ENCODE measurements at places on chromosomes 2 and 18.

- DNase-seq = no peak
Measured at GRCh38 chr2:108921096-108922030, 67.7 kb downstream of the EDAR start.

GRCh38 chr18:39661856-39662366 lies 2096.3 kb upstream of the CELF4 start:
- DNase-seq = no peak

GRCh38 chr2:70044290-70045040 lies 42.8 kb upstream of the PCBP1 start:
- DNase-seq = no peak

DNA sequence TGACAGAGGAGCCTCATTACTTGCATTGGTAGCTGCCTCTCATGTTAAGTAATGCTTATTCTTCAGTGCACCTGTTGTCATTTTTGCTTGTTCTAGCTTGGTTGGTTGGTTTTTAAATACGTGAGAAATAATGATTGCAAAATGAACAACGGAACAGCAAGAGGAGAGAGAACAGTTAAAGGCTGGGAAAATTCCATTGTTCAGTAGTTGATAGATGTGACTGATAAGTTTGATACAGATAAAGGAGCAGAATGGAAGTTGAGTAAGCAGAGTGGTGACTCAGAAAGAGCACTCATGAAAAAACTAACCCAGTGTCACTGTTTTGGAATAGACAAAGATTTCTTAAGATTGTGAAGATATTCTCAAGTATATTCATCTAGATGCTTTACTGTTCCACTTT lies 50.5 kb downstream of the MTA3 start:
- no peak for DNase-seq

- no peak for DNase-seq
Measured at GRCh38 chr2:144350151-144350802, 169.6 kb downstream of the ZEB2 start.

DNA sequence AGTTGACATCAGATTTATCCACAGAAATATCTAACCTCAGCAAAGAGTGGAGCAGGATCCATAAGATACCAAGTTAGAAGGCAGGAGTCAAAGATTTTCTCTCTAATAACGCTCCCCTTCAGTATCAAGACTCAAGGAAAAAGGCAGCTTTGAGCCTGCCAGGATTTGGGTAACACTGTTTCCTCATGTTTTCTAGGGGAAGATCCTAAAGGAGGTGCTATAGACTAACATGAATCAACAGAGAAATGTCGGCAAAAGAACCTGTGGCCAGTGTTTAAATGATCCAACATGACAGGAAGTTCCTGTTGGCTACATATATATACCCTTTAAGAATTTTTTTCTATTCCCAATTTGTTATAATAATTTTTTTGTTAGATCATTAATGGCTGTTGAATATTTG lies 402.3 kb downstream of the TGIF1 start:
- DNase-seq = no peak

- DNase-seq = no peak
Measured at GRCh38 chr2:1301056-1301455, 112.2 kb upstream of the TPO start.

DNA sequence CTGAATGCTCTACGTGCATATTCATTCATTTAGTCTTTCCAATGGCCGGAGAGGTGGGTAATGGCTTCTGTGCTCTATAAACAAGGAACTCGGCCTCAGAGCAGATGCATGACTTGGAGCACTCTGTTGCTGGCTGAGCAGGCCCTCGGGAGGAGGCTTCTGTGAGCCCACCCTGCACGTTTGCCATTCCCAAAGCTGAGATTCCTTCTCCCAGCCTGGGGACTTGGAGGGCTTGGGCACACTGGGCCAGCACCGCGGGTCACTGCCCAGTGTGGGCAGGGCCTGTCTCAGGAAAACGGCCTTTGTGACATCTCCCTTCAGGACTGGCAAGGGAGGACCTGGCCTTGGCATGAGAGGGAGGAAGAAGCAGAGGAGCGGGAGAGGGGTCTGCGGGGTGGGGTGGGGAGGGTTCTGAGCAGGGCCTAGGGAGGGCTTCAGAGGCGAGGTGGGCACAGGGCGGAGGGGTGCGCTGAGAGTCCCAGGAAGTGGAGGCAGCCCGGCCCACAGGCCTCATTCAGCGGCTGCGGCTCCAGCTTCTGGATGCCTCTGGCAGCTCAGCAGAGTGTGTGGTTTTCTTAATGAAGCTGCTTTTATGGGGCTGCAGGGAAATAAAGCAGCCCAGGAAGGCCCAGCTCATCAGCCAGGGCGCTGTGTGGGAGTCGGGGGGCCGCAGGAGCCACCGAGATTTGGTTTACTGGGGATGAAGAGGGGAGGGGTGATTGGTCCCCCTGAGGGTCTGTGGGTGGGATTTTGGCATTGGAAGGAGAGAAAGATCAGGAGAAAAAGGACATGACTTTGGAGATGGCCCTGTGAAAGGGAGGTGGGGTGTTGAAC lies 51.7 kb upstream of the OTOF start:
- no peak for DNase-seq

DNA sequence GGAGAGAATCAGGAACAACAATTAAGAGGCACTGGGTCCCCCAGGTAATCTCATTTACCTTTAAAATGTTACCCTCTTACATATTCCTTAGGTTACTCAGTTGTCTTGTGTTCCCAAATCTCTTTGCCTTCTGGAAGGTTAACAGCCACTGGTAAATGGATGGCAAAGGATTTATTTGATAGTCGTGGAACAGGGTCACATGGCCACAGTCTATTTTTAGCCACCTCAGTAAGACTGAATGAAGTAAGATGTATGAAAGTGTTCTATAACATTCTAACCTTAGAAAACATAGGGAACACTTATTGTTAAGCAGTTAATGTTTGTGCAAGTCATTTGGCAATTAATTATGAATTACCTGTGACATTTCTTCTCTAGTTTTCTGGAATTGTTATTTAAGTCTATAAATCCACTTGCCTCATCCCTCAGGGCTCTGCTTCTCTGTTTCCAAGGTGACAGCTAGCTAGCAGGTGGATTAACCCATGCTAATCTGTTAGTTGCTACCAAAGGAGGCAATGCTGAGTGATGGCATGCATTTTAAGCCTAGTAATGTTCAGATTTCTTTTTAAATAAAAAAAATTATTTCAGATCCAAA lies 211.0 kb downstream of the PIK3C3 start:
- DNase-seq = no peak

- DNase-seq = no peak
Measured at GRCh38 chr2:135451966-135452365, 79.1 kb downstream of the ZRANB3 start.

- DNase-seq = no peak
Measured at GRCh38 chr2:219000569-219000960, 7.3 kb upstream of the CRYBA2 start.

Data from occipital lobe (tissue), 3 donors.